ENCODE measurements at places on chromosomes 7 and 10. TPM values are rescaled to one million over a fixed set of nuclear protein-coding genes. Genes with fewer than 3 reads are reported as not detected.

PUS7 gene
- 3.5 TPM for total RNA-seq

PRPS1L1 gene
- not detected for total RNA-seq

SPDYE16 gene
- 0.32 TPM for total RNA-seq

DPYSL4 gene
- 0.40 TPM for total RNA-seq

CYP3A5 gene
- total RNA-seq = not detected

All from natural killer cell (primary cell).